ENCODE measurements at places on chromosomes 12 and 14.

DNA sequence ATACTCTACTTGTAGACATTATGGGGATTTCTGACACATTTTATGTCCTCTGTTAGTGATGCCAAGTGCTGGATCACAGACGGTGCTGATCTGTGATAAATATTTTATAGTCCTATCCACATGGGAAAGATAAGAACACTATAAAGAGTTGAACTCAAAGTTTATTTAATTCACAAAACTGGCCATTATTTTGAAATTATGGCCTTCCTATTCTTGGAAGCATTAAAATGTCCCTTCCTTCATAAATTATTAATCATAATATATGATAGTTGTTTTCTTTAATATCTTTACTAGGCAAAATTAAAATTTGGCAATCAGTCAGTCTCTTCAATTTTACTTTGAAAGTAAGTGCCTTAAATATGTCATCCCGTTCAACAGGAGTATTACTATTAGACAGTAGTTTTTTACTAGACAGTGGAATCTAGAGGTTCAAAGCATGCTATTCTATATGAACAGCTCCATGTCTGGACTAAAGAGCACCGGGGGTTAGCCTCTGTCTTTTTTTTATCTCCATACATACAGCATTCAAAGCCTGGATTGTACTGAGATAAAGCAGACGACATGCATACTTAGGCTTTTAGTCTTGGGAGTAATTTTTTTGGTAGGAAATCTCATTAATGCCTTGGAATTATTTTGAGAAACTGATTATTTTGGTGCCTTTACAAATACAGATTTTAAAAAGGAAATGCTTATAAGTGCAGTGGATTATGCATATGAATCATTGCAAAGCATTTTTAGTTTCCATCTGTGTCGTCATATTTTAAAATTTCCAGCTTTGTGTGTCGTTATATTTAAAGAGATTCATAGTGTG is 306.1 kb upstream of the RGS6 start:
- DNase-seq, result no peak

DNA sequence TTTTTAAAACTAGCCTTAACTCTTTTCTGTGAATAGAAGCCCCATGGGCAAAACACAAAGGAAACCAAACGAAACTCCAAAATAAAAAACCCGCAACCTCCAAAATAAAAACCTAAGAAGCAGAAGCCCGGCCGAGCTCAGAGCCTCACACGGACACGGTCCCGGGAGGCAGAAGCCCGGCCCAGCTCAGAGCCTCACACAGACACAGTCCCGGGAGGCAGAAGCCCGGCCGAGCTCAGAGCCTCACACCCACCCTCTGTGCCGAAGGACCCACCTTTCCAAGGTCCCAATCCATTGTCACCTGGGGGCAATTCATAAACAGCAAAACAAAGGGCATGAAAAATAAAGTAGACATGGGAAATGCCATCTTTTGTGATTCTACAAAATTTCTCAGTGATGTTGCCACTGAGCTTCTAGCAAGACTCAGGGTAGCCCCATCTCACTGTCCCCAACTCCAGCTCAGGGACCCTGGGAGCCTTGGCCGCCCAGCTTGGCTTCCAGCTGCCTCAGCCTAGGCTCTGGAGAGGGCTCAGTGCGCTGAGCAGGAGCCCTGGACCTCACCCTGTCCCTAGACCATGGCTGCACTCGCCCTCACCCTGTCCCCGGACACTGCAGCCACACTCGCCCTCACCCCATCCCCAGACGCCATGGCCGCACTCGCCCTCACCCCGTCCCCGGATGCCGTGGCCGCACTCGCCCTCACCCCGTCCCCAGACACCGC is 82.2 kb downstream of the GALNT9 start:
- no peak for DNase-seq

DNA sequence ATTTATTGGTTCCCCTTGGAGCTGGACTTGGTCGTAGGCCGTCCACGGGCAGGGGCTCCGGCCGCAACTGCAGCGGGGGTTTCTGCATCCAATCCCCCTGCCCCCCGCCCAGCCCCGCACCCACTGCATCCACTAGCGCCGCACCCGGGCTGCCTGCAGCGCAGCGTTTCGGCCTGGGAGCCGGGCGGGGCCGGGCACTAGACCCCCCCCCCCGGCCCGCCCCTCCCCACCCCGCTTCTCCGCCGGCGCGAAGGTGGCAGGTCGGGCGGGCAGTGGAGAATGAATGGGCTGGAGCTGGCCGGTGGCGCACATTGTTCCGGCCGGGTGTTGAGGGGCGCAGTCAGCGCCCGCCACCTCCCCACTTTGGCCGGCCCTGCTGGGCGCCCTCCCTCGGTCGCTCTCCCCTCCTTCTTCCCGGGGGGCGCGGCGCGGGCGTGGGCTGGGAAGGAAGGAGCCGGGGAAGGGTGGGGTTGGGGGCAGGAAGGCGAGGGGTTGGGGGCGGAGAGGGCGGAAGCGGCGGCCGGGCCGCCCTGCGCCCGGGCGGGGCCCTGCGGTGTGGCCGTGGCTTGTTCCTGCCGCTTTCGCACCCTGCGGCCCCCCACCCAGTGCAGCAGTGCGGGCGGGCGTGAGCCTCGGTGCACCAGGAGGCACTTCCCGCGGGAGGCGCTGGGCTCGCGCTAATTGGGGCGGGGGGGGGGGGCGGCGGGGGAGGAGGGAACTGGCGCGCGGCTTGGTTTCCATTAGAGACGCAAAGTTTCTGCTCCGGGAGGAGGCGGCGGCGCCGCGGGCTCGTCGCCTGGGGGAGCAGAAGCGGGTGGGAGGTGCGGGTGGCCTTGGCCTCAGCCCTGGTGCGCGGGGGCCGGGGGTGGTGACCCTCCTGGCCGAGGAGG is 841 bp downstream of the CALM1 start:
- peak; percentile 32 for DNase-seq

DNA sequence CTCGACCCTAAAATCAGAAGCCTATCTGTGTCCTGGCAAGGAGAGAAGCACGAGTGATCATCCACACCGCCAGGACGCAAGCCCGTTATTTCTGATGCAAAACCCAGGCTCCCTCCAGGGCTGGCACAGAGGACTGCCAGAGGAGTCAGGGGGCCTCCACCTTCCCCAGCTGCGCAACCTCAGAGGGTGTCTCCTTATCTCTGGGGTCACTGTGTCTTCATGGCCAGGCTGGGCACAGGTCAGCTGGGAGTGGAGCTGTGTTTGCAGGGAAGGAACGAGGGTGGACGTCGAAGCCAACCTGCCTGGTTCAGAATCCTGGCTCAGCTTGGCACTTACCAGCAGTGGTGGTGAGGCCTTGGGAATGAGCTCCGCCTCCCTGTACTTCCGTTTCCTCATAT is 12.0 kb upstream of the SERPINA3 start:
- DNase-seq, result no peak

GRCh38 chr14:35220920-35221319 is 71.3 kb upstream of the PSMA6 start:
- no peak for DNase-seq

DNA sequence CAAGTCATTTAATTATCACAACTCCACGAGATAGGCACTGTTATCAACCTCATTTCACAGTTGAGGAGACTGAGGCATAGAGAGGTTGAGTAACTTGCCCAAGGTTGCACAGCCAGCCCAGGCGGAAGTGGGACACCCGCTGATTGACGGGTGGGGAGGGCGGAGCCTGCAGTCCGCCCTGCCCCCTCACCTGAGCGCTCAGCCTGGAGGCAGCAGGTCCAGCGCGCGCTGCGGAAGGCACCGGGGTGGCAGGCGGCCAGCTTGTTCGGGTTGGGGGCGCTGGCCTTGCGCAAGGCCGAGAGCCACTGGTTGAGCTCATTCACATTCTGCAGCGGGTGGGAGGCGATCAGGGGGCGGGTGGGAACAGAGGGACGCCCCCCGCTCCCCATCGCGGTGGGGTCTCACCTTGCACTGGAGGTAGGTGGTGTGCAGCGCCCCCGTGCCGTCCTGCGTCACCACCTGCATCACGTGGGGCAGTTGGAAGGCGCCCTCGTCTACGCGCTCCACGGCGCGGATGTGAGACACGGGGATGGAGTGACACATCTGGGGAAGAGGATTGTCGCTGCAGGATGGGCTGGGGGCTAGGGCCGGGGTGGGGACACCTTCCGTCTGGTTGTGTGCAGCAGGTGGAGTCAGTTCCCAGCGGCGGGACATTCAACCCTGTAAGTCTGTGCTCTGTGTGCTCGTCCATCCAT is 31.7 kb downstream of the RASAL1 start:
- no peak for DNase-seq

DNA sequence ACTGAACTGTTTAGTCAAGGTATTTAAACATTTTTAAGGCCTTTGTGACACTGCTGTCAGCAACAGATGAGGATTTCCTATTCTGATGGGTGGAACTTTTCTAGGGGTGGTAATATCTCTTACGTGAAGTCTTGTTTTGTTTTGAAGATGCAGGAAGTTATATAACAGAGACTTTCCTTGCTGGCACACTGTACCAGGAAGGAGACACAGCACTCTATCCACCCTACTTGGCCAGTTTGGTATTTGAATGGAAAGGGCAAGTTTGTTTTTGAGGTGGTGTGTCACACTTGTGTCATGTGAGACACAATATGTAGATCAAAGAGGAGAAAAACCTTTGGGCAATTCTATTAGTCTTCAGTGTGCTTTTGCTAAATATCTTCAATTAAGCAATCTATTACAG is 51.6 kb upstream of the SRP54 start:
- no peak for DNase-seq

DNA sequence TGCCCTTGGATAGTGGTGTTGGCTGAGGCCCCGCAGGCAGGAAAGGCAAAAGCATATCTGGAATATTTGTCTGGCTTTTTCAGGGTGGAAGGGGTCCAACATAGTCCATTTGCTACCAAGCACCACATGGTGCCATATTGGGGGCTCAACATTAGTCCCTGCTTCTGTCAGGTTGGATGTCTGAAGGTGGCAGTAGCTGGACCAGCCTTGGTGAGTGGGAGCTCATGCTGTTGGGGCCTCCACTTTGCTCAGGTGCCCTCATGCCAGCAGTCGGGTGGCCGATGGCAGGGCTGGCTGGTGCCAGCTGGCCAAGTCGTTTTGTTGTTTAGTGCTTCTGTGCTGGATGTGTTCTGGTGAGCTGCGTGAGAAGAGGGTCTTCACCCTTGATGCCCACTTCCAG is 135.3 kb downstream of the PAPOLA start:
- no peak for DNase-seq

DNA sequence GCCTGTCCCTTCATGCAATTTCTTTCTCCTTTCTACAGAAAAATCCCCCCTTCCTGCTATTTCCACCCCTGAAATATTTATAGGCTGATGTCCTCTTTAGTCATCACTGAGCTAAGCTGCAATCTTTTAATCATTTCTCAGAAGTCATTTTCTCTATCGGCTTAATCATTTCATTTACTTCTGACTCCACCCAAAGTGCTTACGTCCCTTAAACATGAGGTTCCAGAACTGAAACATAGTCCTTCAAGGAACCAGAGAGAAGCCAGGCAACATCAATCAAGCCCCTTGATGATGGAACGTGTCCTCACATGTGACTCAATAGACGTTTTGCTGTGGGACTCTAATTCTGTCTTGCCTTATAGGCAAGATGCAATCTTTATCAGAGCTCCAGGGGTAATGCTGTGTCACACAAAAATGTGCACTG is 148.7 kb upstream of the KRR1 start:
- no peak for DNase-seq

DNA sequence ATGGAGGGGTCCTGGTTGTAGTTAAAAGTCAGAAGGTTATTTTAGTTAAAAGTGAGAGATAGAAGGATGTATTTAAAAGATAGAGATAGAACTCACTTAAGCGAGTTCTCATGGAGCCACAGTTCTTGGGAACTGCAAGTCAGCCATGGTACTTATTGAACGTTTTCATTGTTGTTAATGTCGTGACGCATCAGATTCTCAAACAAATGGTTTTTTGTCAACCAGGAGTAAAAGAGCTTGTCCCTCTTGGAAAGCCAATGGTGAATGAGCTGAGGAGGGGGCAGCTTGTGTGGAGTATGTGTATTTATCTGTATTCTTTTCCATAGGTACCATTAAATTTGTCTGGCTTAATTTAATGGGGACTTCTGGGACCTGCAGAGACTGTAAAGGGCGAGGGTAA is 68.6 kb downstream of the FIGNL2 start:
- DNase-seq, result no peak

DNA sequence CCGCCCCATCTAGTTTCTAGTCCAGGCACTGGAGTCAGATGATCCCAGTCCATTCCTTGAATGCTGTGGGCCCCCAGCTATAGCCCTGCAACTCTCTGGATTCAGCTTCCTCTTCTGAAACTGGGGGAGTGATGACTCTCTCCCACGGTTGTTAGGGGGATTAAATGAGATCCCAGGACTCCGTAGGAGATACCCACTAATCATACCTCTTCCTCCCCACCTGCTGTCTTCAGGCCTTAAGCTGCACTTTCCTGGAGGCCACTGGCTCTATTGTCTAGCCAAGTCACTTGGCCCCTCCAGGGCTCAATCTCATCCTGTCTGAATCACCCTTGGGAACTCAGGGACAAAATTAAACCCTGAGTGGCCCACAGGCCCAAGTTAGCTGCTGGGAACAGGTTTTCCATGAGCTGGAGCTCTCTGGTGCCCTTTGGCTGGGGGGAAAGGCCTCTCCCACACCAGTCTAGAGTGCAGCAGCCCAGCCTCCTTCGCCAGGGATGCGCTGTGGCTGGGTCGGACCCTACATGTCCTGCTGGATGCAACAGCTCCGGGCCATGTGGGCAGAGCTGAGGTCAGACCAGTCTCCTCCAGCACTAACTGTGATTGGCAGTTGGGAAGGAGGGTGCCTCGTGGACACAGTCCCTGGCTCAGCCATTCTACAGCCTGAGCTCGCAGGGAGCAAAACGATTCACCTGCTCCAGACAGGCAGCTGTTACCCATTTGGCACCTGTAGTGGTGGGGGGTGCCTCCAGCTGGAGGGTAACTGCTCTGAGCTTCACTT is 6.0 kb upstream of the ASB2 start:
- DNase-seq, result no peak

GRCh38 chr12:122991623-122992275 is 11.3 kb downstream of the ARL6IP4 start:
- no peak for DNase-seq

- no peak for DNase-seq
Observed at GRCh38 chr12:45418520-45418919, 202.6 kb downstream of the ANO6 start.

Data from GM19239 (cell line).